Progenitor cell of endocrine pancreas (in vitro differentiated cells): ENCODE measurements at places on chromosomes 6 and 20. TPM values are rescaled to one million over a fixed set of nuclear protein-coding genes. Genes with fewer than 3 reads are reported as not detected.

CALHM5 gene
- 0.05 and 0.09 TPM in 2 replicates for total RNA-seq

GABRR1 gene
- not detected in 2 replicates for total RNA-seq

TBC1D32 gene
- total RNA-seq = 13.6 and 15.4 TPM in 2 replicates

ARMH2 gene
- total RNA-seq = not detected in 2 replicates

FNDC1 gene
- total RNA-seq = 0.07 TPM in 1 of 2 replicates, not detected in the other

LTB gene
- total RNA-seq = 0.57 TPM in 1 of 2 replicates, not detected in the other

CST9 gene
- total RNA-seq = not detected in 2 replicates
